ENCODE measurements at places on chromosomes 4 and X.

GRCh38 chrX:78092296-78092695, 11.8 kb upstream of the PGK1 start:
- no peak for DNase-seq

GRCh38 chr4:88196523-88197185, 38.2 kb upstream of the ABCG2 start:
- no peak for DNase-seq

DNA sequence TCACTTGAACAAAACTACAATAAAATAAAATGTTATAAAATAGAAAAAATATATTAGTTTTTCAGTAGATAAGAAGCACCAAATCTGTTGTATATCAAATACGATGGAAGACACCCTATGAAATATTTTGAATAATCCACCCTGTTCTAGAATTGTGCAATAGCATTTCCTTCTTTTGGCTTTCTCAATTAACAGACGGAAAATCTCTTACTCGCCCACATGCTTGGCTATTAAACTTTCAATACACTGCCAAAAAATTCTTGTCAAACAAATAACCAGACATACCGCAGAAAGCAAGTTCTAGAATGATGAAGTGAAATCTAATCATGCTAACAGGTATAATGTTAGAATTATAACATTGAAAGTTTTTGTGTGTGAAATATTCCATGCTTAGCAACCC, 671.6 kb upstream of the SLIT2 start:
- no peak for DNase-seq

GRCh38 chr4:186255122-186255521, 10.9 kb upstream of the F11 start:
- no peak for DNase-seq

DNA sequence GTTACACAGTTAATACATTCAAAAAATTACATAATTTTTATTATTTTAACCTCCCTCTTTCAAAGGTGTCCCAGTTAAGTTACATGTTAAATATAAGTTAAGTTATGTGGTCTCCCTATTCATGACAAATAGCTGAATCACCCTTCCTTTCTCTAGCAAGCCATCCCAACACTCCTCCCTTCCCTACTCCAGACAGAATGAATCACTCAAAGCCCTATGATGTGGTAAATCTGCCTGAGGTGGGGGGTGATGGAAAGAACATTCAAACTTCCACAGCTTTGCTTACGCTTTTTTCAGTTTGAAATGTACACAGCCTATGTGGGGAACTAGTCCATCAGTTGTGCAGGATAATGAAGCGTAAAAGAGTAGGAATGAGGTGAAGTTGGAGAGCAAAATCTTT, 90.2 kb downstream of the CXCL13 start:
- DNase-seq = no peak

DNA sequence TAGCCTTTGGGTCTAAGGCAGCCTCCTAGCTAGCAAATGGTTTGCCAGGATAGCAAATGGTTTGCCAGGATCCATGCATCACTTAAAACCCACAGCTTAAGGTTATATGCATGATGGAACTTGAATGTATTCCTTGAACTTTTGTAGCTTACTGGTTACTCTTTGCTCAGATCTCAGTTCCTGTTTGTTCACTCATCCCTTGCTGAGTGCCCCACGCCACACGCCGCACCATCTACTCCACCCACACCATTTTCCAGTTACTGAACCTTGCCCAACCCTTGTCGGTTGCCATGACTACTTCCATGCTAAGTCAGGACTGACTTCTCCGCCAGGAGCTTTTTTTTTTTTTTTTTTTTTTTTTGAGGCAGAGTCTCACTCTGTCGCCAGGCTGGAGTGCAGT, 29.5 kb upstream of the XIAP start:
- peak; percentile 31 for DNase-seq

- DNase-seq = no peak
Measured at GRCh38 chr4:26788341-26788733, 72.3 kb upstream of the STIM2 start.

- no peak for DNase-seq
Measured at GRCh38 chr4:35538807-35539206, 705.5 kb downstream of the ARAP2 start.

- no peak for DNase-seq
Measured at GRCh38 chr4:141154725-141155124, 21.5 kb upstream of the RNF150 start.
